ENCODE measurements at places on chromosomes 1 and 21.

GRCh38 chr1:186806477-186806876, 22.3 kb upstream of the PLA2G4A start:
- no peak for DNase-seq

GRCh38 chr1:220250681-220251080, 21.6 kb downstream of the RAB3GAP2 start:
- no peak for DNase-seq

DNA sequence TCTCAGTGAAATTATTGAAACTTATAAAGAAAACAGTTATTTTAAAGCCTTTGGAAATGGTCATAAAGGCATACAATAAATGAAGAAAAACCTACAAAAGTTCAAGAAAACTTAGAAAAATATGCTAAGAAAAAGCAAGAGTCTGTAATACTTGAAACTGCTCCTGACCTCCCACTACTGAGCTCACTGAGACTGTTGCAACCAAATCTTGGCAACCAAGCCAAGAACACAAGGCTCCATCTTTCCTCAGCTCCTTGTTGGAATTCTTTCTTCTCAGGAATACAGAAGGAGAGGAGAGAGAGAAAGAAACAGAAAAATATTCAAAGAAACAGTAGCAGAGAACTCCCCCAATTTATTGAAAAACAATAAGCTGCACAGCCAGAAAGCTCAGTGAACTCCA, 160.5 kb downstream of the RASAL2 start:
- DNase-seq, result no peak

GRCh38 chr1:225921734-225922709, 2.0 kb downstream of the PYCR2 start:
- DNase-seq, result no peak

DNA sequence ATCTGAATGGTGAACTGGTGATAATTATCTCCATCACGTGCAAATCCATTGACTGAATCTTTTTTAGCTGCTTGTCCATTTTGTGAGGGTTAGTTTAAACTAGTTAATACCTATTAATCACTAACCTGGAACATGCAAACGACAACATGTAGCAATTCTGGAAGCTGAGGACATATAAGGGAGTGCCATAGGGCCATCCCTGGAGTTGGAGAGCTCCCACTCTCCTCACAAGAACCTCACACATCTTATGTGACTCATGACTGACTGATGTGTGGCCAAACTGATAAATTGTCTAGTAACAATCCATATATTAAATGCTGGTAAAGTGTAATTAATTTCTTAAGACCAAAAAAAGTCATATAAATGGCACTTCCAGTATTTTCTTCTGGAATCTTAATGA, 62.9 kb upstream of the HOOK1 start:
- DNase-seq, result no peak

- DNase-seq, result no peak
These were observed 10.0 kb downstream of the TSEN15 start for GRCh38 chr1:184061396-184062003.

Measured in GOT3 (cell line).